ENCODE measurements at places on chromosomes 1 and 21. TPM values are rescaled to one million over a fixed set of nuclear protein-coding genes. Genes with fewer than 3 reads are reported as not detected.

DNA sequence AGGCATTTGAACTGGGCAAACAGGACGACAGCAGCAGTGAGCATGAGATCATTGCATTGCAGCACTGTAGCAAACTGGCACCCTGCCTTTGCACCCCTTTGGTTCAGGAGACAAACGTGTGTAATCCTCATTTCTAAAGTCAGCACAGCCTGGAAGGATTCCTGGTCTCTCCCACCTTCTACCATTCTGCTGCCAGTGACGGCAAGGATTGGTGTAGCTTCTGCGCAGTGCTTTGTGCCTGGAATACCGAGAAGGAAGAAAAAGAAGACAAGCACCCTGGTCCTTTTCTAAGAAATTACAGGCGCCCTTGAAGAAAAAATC is 805.3 kb downstream of the USP25 start:
- DNase-seq: no peak

- DNase-seq: no peak
Observed at GRCh38 chr1:224707843-224708725, 92.0 kb downstream of the CNIH3 start.

DNA sequence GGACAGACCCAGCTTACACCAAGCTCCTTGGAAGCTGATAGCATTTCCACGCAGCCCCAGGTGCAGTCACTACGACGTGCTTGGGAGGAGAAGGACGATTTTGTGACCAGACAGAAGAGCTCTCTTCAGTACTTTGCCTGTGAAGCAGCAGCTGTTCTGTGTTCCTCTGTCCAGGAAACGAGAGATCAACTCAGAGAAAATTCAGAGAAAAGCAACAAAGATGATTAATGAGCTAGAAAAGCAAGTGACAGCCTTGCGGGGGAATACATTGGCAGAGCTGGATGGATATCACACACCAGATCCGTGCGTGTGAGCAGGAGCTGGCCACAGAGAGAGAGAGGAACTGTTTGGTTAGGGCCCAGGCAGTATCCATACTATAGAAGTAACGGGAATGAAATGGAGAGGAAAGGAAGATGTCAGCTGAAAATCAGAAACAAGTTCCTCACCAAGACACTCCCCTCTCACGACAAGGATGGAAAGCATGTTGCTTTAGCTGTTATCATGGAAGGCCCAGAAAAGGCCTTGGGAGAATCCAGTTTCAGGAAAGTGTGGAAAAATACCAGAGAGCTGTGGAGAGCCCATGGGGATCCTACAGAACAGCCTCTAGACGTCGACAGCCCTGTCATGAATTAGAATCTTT is 106.2 kb downstream of the TOMM20 start:
- DNase-seq: no peak

DNA sequence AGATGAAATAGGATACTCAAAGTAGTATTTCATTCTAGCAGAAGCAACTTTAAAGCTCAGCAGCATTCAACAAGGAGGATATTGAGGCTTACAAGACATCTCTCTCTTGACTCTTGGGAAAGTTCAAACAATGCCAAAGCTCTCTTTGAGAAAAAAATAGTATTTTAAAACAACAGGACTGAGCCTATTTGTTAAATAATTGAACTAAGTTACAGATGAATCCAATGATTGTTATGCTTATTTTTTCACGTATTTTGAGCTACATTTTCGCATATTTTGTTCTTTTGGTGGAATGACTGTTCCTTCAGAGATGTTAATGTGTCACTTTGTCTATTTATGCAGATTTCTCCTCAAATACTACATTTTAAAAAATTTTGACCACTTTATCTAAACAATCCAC is 200.7 kb downstream of the KCTD3 start:
- no peak for DNase-seq

Gene PAQR6
- total RNA-seq: 3.6 TPM

Data from CD4-positive, alpha-beta T cell (primary cell).